ENCODE measurements at places on chromosomes 1 and 21.

- DNase-seq, result no peak
Measured at GRCh38 chr1:8194481-8195227, 123.3 kb upstream of the SLC45A1 start.

DNA sequence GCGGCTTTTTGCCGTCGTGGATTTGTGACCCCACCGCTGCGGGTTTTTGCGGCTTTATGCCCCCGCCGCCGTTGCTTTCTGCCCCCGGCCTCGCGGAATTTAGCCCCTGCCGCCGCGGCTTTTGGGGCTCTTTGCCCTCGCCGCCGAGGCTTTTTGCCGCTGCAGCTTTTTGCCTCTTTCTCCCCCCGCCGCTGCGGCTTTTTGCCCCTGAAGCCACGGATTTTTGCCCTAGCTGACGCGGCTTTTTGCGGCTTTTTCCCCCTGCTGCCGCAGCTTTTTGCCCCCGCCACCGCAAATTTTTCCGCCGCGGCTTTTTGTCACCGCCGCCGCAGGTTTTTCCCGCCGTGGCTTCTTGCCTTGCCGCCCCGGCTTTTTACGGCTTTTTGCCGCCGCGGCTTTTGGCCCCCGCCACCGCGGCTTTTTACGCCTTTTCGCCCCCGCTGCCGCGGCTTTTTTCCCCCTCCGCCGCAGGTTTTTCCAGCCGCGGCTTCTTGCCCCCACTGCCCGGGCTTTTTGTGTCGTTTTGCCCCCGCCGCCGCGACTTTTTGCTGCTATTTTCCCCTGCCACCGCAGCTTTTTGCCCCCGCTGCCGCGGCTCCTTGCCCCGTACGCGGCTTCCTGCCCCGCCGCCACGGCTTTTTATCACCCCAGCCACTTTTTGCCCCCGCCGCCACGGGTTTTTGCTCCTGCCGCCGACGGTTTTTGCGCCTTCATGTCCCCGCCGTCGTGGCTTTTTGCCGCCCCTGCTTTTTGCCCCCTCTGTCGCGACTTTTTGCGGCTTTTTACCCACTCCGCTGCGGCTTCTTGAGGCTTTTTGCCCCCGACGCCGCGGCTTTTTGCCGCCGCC is 3933.6 kb downstream of the SRGAP2C start:
- DNase-seq, result no peak

GRCh38 chr1:230067871-230068620 is 1.0 kb downstream of the GALNT2 start:
- DNase-seq, result peak; percentile 74

DNA sequence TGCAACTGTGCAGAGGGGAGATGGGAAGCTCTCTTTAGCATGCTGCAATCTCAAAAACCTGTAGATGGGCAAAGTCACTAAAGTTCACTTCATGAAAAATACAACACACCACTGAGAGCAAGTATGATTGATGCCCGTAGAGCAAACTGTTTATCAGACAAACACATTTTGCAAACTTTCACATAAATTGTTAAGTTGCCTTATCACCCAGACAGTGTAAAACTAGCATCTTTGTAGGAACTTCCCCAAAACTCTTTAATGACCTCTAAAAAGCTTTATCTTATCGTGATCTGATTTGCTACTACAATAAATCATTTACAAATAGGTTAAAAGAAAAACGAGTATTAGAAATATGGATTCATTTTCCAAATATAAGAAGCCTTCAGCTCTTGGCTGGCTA is 391.0 kb downstream of the LMO4 start:
- DNase-seq, result no peak

DNA sequence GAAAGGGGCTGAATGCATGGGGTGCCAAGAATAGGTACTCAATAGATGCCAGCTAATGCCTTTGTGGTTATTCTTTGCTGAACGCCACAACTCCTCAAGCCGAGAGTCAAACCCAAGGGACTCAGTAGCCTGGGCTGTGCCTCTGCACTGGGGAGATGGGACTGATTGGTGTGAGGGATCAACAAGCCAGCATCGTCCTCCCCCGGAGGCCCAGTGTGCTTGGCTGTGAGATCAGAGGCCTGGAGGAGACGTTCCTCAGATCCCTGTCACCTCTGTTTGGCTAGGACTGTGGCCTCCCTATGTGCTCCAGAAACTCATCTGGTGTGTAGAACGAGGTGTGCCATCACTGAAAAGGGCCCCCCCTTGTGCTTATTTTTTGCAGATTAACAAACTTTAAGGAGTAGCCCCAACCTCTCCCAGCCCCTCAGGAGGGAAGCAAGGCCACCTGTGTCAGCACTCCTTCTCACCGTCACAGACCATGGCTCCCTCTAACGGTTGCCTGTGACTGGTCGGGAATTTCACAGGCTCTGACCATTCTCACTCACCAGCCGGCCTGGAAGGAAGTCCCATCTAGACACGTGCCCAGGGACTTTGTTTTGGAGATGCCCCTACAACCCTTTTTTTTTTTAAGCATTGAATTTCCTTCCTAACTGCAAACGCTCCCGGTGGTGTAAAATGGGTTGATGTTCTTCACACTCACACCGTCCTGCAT is 194.0 kb upstream of the VAMP3 start:
- no peak for DNase-seq

DNA sequence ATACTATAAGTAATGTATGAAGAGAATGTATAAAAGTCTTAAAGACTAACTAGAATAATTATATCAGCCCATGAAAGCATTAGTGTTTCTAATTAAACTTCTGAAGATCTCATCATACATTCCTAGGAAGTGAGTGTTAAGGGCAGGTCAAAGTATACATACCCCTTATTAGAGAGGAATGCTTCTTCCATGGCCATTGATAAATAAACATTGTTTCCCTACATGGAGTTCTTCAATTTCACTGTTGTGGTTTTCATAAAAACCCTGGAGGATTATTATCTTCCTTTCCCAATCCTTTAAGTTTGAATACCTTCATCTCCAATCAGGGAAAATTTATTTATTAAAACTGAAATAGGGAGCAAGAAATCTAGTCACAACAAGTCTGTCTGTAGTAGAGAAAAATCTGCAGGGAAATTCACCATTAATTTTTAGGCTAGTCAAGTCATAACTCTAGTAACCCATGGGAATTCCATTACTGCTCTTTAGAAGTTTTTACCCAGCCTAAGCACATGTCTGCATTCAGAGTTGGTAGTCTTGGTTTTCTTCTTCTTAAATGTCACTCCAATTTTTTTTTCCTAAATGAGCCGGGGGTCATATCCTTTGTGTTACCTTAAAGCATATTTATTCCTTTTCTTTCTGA is 147.0 kb downstream of the TNFSF18 start:
- DNase-seq, result no peak

- peak; percentile 74 for DNase-seq
Measured at GRCh38 chr1:100353988-100354387, 1.7 kb downstream of the CDC14A start.

DNA sequence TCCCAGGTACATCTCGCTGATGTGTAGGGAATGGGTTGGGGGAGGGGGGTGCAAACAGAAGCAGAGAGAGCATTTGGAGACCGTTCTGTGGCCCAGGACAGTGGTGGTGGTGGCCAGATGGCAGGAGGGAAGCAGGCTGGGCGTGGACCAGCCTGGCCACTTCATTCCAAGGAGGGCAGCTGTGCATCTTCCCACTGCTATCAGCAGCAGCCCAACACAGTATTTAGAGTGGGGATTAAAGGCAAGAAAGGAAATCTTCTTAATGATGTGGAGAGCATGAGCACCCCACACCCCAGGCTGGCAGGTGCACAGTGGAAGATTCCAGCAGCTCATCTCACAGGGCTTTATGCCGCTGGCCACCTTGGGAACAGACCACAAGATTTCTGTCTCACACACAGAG is 198.7 kb downstream of the NPHP4 start:
- DNase-seq, result no peak

- no peak for DNase-seq
Measured at GRCh38 chr21:27077501-27077900, 110.6 kb upstream of the ADAMTS5 start.

GRCh38 chr1:97157991-97158390 is 436.4 kb downstream of the PTBP2 start:
- no peak for DNase-seq

DNA sequence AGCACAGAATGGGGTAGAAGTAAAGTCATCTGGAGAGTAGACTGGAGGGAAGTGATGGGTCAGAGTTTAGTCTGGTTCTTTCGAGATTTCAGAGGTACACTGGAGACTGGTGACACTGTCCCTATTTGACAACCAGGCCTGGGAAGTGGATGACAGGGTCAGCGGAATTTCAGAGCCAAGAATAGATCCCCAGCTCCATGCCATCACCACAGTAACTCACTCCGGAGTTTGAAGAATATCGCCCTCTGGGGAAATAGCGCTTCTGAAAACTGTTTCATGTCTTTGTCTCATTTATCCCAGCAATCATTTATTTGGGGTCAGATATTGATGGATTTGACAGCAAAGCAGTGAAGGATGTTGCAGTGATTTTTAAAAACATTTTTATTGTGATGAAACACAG is 7.6 kb upstream of the NFASC start:
- DNase-seq, result no peak

Data from astrocyte of the hippocampus (primary cell).